ENCODE measurements at places on chromosomes 3 and 15.
A peak's percentile ranks its signal among the peaks of the same experiment; 100 is the strongest.

- no peak for DNase-seq
Measured at GRCh38 chr3:69400683-69401082, 14.8 kb upstream of the FRMD4B start.

DNA sequence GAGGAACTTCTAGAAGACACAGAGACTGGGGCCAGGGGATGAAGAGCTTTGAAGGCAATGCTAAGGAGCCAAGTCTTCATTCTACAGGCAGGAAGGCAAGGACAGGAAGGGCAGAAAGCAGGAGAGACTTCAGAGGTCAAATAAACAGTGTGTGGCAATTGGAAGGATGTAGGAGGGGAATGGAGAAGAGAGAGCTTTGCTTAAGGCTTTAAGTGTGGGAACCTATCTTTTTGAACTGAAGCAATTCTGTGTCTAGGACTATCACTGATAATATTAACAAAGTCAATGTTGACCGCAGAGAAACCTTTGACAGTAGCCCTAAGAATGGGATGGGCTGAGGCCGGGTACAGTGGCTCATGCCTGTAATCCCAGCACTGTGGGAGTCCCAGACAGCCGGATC is 325.0 kb downstream of the FOXP1 start:
- DNase-seq, result no peak

DNA sequence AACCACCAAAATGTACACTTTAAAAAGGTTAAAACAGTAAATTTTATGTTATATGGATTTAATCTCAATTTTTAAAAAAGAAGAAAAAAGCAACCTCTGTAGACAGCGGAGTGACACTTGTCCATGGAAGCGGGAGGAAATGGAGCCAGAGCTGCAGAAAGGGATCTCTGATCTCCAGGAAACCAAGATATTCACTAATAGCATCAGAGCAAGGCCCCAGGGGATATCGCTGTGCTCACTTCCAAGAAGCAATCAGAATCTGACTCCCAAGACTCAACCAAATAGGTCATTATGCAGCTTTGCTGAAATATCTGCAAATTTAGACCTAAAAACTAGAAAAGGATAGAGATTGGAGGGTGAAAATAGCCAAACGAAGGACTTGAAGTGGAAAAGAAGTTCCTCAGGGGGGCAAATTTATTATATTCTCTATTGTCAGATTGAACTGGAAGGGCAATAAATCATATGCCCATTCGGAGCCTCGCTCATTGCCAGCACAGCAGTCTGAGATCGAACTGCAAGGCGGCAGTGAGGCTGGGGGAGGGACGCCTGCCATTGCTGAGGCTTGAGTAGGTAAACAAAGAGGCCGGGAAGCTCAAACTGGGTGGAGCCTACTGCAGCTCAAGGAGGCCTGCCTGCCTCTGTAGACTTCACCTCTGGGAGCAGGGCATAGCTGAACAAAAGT is 62.0 kb upstream of the ATP2C1 start:
- no peak for DNase-seq

DNA sequence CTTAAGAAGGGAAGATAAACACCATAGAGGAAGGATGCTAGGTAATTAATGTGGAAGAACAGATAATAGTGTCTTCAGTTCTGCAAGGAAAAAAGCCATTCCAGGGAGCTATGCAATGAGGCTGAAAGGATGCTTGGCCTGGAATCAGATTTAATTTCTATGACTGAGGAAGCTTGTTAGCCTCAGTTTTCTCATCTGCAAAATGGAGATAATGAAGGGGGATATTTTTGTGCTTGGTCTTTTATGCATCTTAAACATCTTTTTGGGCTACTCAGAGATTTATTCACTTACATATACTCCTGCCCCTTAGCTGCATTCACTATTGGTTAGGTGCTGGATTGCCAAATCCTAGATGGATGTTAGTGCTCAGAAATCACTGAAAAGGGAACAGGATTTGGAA is 16.7 kb downstream of the DNAJB11 start:
- no peak for DNase-seq

- no peak for DNase-seq
Measured at GRCh38 chr3:78601249-78601648, 1166.5 kb downstream of the ROBO1 start.

DNA sequence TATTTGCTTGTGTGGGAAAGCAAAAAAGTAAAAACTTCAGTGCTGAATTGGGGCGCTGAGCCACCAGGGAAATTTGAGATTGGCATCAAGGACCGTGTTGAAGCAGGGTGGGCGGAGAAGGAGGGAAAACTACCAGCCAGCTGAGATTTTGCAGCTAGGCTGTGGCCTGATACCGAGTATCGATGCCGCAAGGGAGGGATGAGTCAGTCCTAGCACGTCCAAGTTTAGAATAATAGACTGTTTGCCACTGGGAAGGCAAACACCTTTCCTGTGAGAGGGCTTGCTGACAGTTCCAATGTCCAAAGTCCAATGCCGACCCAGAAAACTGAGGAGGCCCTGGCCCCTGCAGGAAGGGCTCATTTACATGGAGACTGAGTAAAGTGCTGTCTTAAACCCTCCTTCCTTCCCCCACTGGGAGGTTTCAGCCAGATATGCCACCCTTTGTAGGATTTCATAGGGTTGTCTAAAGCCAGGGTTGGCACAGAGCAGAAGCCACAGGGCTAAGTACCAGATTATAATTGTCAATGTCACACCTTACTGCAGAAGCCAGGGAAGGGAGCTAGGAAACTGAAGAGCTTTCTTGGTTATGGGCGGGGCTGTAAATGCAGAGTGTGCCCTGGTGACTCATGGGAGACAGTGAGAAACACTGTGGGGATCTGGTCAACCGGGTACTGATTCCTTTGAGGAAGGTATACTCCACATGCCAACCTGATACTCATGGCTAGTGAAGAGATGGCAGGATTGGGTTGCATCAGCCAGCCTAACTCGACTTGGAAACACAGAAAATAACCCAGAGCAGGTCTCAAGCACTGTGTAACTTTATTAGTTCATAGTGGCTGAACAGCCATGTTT is 28.4 kb upstream of the PIK3CB start:
- no peak for DNase-seq

DNA sequence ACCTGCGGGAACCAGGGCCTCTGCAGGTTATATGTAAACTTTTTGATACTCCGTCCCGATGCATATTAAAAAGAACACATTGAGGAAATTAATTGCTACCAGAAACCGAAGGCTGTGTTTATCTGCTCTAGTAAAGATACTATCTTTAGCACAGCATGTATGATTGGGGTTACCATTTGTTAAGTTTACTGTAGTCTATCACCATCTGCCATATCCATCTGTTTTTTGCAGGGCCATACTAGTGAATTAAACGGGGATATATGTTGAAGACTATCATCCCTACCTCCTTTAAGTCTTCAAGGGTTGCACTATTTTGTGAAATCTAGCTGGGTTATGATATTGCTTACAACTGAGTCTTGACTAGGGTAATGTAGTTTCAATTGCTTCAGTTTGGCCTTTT is 597.0 kb downstream of the SQOR start:
- DNase-seq, result peak; percentile 50

GRCh38 chr15:39332846-39333245 is 248.0 kb upstream of the THBS1 start:
- DNase-seq, result no peak

GRCh38 chr3:72974956-72975355 is 21.7 kb upstream of the PPP4R2 start:
- DNase-seq, result no peak

DNA sequence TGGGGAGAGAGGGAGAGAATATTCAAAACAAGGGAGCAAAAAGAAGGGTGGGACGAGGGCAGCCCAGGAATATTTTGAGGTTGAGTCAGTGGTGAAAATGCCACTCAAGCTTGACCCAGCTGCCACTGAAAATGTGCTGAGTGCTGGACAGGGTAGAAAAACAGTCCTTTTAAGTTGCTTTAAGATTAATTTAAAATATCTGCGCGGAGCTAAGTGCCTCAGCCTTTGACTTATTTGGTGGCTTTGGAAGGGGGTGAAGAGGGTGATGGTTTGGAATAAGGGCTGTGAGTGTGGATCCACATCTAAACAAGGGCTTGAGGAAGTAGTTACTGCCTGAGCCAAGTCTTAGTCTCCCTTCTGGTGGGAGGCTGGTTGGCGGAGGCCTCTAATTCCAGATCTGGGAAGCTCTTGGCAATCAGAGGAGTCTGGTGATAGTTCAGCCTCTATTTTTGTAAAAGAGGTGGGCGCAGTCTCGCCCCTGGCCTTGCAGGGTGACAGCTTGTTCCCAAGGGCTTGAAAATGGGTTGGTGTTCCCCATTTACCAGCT is 280.8 kb upstream of the ROPN1 start:
- no peak for DNase-seq

DNA sequence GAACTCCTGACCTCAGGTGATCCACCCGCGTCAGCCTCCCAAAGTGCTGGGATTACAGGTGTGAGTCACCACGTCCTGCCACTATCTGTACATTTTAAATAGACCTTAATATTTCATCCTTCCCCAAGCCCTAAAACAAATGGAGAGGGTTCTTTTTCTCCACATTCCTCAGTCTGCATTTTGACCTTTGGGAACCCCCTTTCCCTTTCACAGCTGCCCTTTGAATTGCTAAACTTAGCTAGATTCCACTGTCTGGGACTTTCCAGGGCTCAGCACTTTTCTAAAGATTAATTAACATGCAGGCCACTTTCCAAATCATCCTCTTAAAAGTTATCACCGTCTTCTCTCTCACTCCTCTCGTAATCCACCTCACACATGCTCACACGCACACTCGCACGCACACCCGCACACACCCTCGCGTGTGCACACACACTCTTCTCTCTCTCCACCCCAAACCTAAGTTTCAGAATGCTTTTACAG is 124.2 kb downstream of the TMCO5A start:
- no peak for DNase-seq

GRCh38 chr3:187212705-187213104 is 15.4 kb downstream of the RTP1 start:
- peak; percentile 53 for DNase-seq

DNA sequence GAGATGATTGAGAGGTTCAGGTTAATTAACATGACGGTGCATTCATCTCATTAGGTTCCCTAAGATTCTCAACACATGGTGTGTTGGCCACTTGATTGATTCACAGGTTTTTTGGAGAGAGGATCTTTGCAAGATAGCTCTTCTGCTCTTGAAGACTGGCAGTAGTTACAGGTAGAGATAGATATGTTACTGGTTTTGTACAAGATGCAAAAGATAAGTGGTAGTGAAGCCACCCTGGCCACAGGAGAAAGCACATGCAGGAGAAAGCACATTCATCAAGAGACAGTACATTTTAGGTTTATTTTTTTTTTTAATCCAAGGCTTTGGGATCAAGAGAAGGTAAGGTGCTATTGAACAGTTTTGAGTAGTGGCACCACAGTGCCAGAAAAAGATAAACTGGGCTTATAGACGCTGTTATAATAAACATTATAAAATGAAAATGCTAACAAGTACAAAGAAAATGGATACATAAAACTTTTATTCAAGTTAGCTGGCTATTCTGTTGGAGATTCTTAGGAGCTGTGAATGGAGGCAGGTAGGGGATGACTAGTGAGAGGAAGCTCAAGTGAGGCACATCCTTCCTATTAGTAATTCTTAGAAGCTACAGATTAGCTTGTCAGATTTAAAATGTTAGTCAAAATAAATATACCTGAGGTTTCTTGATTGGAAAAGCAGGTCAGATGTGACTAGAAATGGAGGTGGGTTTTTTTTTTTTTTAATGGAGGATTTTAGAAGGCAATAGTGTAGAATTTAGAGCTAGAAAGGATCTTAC is 10.8 kb downstream of the SELENOT start:
- no peak for DNase-seq

DNA sequence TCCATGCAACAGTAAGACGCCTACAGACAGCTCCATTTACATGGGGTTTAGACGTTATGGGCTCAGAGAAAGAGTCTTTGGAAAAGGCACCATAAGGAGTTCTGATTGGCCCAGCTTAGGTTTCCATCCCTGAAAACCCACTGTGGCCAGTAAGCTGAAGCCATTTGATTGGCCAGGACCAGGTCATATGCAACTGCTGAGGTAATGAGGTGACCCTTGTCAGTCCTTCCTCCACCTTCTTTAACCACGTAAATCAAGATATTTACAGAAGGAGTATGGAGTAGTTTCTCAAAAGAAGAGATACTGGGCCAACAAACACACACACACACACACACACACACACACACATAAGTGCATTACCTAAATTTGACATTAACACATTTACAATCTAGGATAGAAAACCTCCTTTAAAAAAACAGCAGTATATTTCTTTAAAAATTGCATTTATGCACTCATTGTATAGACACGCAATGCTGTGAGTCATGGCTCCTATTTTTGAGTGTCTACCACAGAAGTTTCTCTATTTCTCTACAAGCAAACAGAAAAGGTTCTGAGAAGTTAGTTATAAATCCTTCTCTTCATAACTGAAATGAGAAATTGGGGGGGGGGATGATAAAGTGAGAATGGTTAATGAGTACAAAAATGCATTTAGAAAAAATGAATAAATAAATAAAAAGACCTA is 16.3 kb upstream of the MB21D2 start:
- no peak for DNase-seq

GRCh38 chr3:141063831-141064230 is 12.7 kb downstream of the SPSB4 start:
- no peak for DNase-seq

DNA sequence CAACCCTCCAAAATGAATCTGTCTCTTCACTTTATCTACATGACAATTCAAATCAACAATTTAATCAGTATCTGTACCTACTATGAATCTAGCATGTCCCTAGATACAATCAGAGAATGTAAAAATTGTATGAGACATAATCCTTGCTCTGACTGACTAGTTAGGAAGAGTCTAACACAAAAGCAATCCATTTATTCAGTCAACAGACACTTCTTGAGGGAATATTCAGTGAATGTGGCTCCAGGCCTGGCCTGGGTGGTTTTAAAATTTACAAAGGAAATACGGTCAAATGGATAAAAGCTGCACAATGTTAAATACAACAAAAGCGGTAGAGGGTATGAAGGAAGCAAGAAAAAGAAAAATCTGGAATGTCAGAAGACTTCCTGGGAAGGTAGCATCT is 45.2 kb downstream of the GSK3B start:
- no peak for DNase-seq
